Stimulated activated CD4-positive, alpha-beta T cell treated with anti-CD3 and anti-CD28 coated beads, TNF-alpha, amount 100 ng/mL, for 1 hour (primary cell): ENCODE measurements at places on chromosomes 16 and 17.

- DNase-seq, result no peak
Observed at GRCh38 chr17:8375738-8376259, 705 bp downstream of the KRABD2 start.

DNA sequence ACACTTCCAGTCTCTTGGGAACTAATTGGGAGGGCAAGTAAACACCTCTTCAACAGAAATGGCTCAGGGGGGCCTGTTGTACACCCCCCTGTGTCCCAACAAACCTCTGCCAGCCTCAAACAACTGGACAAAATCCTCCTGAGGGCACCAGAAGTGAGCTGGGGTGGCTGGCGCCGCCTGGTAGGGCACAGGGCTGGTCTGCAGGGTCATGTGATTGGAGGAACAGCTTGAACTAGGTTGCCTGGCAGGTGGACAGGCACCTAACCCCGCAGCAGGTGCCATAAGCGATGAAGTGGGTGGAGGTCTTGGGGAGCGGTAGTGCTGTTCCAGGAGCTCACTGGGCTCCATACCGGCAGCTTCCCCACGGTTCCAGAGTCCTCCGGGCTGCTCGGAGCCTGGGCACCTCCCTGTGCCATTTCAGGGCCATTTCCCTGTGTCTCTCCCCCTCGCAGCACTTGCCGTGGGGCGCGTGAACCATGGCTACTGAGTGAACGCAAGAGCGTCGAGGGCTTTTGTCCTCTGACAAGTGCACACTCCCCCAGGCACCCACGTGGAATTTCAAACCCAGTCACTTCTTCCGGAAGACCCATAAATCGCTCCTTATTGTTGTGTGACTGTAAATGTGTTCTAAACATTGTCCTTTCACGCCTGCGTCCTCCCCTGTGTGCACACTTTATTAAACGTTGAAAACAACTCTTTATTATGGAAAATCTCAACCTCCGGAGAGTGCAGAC, 101.5 kb downstream of the SEC14L1 start:
- DNase-seq, result no peak

DNA sequence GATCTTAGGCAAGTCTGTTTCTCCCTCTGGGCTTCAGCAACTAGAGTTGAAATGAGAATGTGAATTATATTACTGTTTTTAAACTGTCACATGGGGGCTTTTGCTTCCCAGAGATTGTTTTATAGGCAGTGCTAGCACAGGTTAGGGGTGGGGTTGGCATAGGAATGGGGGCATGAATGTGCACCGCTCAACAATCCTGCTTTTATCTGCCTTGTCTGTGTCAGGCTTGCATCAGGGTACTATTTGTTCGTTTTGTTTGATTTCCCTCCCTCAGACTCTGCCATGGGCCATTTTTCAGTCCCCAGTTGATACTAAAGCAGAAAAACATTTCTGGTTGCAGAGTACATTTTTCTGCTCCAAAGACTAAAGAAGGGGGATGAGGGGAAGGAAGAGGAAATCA, 34.6 kb upstream of the IRX6 start:
- no peak for DNase-seq

DNA sequence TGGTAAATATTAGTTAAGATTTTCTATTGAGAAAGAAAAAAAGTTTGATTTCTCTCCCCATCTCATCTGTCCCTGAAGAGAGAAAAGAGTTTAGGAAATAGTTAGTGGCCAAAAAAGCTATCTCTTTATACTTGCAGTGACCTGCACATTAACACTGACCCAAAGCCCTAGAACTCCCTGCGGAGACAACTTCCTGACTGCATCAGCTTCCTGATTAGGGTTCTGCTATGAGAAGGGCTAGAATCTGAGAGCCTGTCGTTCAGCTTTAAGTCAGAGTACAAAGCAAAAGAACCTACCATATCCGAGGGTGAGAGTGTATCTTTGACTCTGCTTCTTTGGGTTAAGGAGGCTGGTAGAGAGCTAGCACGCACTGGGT, 24.7 kb downstream of the LIMD2 start:
- no peak for DNase-seq

- no peak for DNase-seq
Observed at GRCh38 chr17:41655611-41656111, 31.3 kb upstream of the KRT17 start.

- DNase-seq, result no peak
Observed at GRCh38 chr16:55498101-55498500, 10.8 kb upstream of the LPCAT2 start.

DNA sequence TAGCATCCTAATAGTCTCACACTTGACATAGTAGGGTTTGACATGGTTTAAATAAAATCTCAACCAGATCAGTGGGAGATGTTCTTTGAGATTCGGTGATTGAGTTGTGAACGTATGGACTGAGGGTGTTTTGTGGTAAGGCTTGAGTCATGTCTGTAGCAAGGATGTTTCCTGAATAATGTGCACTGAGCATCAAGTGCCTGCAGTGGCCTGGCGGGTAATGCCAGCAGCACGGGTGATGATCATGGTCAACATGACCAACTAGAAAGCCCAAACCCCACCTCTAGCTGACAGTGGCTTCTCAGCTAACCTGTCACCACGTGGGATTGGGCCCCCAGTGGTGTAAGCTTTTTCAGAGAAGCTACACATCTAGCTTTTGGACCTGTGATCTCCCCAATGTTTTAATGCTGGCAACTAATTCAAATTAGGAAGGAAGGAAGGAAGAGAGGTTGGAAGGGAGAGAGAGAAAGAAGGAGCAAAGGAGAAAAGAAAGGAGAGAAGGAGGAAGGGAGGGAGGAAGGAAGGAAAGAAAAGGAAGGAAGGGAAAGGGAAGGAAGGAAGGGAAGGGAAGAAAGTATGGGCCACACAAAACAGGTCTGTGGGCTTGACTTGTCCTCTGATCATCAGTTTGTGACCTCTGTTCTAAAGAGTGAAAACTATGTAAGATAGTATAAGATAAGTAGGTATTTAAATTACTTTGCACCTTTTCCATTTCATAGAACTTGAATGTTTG, 55.4 kb downstream of the WWOX start:
- DNase-seq, result no peak

GRCh38 chr17:73281928-73282327, 20.2 kb upstream of the CPSF4L start:
- no peak for DNase-seq

DNA sequence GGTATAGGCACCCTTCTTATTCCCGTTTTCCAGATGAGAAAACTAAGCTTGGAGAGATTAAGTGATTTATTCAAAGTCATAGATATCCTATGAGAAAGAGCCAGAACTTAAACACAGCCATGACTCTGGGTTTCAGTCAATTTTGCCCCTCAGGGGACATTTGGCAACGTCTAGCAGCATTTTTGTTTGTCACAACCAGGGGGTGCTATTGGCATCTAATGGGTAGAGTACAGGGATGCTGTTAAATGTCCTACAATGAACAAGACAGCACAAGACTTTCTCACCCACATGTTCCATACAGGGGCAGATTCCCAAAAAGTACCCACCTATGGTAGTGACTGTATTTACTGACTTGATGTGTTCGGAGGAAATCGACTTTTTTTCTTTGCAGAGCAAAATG, 4.8 kb upstream of the SHISA9 start:
- DNase-seq, result no peak

DNA sequence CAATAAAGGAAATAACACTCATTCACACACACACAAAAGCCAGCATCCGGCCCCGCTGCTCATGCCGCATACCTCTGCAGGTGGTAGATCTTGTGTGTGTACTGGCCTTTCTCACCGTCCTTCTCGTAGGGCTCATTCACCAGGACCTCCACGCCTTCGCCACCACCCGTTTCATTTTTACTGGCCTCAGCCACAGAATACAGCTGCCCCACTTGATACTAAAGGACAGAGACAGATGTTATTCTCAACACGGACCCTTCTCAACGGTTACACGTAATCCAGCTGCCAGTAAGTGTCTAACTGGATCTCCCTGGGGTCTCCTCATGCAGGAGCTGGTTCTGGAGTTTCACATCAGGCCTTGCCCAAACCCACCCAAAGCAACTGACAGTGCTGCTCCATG, 9.7 kb downstream of the PITPNA start:
- no peak for DNase-seq

DNA sequence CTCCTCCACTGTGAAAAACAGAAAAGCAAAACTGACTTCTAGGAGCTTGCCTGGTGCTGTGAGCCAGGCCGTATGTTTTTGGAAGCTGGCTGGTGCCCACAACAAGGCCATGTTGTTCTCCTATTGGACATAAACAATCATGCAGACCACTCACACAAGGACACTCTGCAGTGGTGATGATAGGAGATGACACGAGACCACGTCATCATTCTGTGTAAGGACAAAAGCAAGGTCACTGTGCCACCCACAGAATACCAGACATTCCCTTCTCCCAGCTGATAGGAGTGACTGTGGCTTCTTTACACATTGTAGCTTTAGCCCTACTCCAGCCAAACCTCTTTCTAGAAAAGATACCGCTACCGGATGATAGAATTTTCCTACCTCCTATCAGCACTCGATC, 47.7 kb upstream of the LCMT1 start:
- no peak for DNase-seq

- no peak for DNase-seq
Observed at GRCh38 chr17:16439303-16439791, 24.0 kb downstream of the TRPV2 start.

- no peak for DNase-seq
Observed at GRCh38 chr16:11632455-11632939, 35.8 kb upstream of the SNN start.

GRCh38 chr16:62926121-62926801, 890.0 kb upstream of the CDH8 start:
- DNase-seq, result no peak

DNA sequence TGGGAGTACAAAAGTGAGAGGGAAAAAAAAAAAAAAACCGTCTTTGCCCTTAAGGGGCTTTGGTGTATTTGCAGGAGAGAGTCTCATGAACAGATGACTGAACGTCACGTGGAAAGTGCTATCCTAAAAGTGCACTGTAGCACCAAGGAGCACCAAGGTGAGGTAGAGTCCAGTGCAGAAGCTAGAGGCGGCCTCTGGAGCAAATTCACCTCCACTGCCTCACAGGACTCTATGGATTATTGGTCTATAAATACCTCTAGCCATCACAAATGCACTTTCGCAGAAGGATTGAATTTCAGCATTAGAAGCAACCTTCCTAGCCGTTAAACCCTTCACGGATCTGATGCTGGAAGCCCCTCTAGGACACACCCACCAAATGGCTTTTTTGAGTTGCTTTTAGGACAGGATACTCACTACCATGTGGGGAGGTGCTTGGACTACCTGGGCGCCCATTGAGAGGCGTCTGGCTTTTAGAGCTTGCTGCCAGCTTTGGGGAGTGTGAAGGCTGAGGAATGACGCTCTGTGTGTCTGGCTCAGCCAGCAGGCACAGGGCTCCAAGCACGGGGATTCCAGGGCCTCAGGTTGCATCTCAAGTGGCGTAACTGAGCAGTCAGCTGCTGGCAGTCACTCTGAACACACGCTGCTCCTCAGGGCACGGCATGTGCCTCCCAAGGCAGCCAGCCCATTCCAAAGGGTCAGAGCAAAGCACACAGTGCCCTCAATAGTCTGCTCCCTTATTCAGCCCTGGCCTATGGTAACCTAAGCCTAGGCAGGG, 52.7 kb downstream of the CDRT4 start:
- DNase-seq, result no peak

DNA sequence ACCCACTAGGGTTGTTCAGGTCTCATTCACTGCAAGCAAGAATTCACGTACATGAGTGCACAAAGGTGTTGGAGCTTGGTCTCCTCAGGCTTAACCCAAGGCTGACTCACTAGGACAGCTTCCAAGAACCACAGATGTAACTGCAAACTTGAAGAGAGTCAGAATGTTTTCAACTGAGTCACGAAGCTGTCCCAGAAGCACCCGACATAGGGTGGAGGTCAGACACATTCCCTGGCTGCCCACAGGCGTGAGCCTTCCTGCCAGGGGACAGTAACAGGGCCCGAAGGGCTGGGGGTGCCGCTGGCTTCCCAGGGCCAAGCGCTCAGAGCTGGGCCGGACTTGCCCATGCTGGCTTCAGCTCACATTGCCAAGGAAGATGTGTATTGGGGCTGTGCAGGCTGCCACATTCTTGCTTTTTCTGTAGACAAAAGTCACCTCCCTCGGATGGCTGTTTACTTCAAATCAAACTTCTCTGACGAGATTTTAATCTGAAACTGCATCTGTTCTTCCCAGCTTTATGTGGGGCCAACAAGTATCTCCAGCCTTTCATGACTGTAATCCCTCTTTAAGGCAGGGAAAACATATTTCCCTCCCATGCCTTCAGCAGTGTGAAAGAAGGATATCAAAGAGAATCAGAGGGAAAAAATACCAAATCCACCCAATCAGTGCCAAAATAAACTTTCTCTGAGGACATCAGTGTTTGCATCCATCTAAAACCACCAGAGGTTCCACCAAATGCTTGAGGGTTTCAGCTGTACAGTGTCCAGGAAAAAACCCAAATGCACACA, 14.3 kb downstream of the CMTM3 start:
- DNase-seq, result no peak

DNA sequence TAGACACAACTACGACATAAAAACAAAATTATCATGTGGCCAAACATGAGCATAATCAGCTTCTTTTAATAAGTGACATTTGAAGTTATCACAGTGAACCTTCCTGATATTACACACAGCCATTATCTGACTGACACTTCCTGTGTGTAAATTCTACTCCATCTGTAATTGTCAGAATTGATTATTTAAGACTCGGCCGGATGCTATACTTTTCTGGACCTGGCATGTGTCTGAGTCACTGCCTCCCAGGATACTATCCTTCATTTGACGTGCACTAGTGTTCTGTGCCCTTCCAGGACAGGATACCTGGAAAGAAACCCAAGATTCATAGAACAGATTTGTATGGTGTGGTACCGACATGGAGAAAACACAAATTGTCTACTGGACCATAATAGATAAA, 242.0 kb downstream of the HS3ST3A1 start:
- no peak for DNase-seq

DNA sequence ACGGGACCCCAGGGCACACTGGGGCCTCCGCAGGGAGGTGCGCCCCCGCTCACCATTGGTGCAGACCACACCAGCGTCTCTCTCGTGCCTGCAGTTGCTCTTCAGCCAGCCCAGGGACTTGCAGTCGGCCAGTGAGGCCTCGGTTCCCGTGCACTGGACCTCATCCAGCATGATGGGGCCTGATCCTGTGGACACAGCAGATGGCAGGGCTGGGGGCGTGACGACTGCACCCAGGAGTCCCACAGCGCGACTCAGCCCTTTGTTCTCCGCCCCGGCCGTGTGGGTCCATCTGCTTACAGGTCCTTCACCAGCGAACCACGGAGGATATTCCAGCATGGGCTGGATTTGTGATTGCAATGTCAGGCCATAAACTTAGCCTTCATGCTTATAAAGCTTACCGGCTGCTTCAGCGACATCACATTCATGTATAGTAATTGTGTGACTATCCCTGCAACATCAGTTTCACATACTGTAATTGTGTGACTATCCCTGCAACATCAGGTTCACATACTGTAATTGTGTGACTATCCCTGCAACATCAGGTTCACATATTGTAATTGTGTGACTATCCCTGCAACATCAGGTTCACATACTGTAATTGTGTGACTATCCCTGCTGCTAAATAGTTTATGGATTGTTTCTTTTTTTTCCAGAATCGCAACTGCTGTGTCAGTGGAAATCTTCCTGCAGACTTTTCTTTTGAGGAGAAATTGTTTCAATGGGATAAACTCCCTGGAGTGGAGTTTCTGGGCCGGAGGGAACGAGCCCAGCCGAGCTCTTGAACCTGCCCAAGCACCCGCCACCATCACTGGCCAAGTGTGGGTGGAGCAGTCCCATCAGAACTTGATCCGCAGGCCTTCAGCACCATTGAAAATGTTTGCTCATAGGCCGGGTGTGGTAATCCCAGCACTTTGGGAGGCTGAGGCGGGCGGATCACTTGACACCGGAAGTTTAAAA, 4.8 kb downstream of the LGALS3BP start:
- DNase-seq, result no peak
